Fibroblast of skin of scalp (primary cell): ENCODE measurements at places on chromosomes 7 and 10.

DNA sequence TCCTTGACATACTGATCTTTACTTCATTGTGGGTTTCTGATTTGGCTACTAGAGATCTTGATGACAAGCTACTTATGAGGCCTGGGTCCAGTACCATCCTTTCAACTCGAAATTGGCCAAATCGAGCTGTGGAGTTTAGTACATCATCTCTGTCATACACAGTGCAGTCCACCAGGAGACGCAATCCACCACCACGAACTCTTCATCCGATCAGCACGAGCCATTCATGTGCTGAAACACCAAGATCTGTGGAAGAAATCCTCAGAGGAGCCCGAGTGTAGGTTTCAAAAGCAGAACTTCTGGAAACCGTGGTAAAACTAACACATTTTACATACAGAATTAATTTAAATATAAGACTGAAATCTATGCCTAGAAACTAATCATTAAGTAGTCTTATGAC is 14.2 kb downstream of the DNAJC9 start:
- no peak for DNase-seq

DNA sequence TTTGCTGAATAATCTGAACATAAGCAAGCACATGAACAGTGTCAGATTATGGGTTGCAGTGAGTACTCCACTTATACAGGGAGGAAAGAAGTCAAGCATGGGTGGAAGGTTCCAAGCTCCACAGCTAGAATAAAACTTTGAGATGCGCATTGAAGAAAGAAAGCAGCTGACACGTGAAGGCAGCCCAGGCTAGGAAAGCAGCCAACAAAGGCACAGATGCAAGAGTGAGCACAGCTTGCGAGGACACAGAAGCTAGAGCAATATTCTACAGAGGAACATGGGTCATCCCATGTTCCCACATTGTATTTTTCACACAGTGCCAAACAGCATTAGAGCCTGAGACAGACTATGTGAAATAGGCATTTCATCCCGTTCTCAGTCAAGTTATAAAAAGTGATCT is 194.6 kb upstream of the TBX20 start:
- no peak for DNase-seq

DNA sequence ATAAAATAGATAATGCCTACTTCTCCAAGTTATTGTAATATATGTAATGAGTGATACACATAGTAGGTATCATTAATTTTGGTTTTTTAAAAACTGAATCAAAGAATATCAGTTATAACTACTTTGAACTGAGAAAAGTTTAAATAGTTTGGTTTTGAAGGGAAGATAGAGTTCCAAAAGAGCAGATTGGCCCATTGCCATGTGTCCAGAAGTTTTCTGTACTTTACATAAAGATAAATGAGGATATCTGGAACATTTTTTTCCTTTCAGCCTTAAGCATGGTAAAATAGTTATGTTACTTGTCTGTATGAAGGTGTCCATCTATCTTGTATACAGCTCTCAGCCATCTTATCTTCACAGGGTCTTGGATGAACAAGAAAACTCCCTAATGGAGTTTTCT is 97.9 kb upstream of the MXI1 start:
- DNase-seq, result no peak

- DNase-seq, result peak; percentile 27
Observed at GRCh38 chr7:95687759-95688343, 84.5 kb upstream of the DYNC1I1 start.

DNA sequence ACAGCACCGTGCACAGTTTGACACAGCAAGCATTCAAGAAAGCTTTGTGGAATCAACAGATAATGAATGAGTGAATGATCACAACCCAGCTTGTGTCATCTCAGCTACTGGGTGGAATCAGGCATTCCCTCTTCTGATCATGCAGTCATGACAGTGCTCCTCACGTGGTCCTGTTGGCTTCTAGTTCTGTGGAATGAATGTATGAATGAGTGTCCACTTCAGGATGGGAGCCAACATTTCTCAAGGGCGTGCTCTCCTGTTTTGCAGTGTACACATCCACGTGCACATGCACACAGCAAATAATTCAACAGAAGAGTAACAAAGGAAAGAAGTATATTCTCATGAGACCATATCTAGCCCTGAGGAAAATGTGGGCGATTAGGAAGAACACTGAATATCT is 133.1 kb upstream of the NPVF start:
- DNase-seq, result no peak

GRCh38 chr10:27297844-27298521 is 57.4 kb upstream of the ACBD5 start:
- no peak for DNase-seq

DNA sequence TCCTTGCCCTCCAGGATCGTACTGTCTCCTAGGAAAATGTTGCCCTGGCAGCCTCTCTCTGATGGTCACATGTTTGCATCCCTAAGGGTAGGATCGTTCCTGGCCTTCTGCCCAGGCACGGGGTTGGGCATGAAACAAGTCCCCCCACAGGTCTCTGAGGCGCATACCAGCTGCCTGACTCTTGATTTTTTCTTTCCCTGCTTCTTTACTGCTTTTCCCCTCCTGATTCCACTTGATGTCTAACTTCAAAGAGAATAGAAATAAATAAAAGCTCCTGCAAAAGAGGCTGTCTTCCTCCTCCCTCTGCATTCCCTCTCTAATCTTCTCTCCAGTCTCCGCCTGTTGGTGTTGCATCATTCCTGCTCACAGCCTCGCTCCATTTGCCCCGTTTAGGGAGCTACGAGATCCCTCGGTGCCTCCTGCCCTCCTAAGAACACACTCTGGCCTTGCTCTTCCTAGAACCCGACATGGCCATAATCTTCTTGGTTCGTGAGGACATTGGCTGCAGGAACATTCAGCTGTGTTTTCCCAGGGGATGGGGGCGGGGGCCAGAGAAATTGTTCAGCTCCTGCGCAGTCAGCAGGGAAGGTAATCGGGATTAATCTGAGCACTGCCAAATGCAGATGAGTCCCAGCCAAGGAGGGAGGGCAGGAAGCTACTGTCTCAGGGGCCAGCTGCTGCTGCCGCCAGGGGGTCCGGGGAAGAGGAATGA is 26.0 kb downstream of the LEP start:
- peak; percentile 91 for DNase-seq

GRCh38 chr10:122084286-122085041 is 95.5 kb downstream of the TACC2 start:
- DNase-seq, result no peak

- DNase-seq, result no peak
Observed at GRCh38 chr10:7192831-7193361, 217.9 kb downstream of the SFMBT2 start.

GRCh38 chr10:96395931-96396877 is 37.4 kb upstream of the OPALIN start:
- DNase-seq, result peak; percentile 76

GRCh38 chr7:30926313-30926712 is 14.7 kb downstream of the AQP1 start:
- DNase-seq, result no peak

DNA sequence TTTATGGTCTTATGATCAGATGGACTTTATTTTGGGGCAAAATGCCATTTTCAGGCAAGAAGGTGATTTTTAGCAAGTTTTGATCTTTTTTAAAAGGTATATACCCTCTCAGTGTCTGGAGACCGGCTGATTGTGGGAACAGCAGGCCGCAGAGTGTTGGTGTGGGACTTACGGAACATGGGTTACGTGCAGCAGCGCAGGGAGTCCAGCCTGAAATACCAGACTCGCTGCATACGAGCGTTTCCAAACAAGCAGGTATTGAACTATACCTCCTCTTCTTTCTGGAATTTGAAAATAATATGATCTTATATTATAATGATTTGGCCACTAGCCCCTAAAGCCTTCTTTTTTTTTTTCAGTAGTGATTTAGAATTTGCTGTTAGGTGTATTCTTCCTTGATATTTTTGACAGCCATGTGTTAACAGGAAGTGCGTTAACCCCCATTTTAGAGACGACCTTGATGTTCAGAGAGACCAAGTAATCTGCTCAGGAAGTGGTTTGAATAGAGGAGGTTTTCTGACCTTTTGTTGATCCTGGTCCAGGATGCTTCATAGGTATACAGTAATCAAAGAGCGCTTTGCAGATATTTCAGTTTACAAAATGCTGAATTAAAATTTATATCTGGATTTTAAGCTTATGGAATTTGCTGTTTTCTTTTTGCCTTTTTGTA is 6.2 kb downstream of the BUB3 start:
- no peak for DNase-seq

DNA sequence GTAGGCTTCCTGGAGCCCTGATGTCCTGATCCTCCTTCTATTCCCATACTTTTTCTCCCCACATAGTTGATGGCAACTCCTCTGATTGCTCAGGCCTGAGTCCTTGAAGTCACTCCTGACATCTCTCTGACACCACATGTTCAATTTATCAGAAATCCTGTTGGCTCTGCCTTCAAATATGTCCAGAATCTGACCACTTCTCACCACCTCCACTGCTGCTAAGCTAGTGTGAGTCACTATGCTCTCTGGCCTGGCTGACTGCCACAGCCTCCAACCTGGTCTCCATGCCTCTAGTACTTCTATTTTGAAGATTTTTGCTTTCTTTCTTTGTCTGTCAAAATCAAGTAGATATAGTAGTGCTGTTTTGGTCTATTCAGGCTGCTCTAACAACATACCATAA is 53.0 kb downstream of the TMEM229A start:
- DNase-seq, result no peak

DNA sequence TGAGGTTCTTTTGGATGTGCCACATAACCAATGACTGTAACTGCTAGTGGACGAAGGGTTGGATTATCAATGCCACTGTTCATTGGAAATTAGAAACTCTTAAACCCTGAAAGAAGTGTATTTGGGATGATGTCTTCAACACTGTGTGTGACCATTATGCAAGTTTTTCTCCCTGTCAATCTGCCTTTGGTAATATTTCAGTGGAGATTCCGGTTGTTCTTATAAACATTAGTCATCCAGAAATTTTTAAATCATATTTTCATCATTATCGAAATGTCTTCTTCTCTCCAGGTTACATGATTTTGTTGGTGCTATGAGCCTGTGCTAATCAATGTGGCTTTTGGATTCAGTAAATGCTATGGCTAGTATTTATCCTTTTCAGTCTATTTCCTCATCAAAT is 61.7 kb upstream of the KLF6 start:
- no peak for DNase-seq

- peak; percentile 18 for DNase-seq
Observed at GRCh38 chr7:29281782-29282541, 87.4 kb downstream of the CHN2 start.
